ENCODE measurements at places on chromosomes 5 and 9.

DNA sequence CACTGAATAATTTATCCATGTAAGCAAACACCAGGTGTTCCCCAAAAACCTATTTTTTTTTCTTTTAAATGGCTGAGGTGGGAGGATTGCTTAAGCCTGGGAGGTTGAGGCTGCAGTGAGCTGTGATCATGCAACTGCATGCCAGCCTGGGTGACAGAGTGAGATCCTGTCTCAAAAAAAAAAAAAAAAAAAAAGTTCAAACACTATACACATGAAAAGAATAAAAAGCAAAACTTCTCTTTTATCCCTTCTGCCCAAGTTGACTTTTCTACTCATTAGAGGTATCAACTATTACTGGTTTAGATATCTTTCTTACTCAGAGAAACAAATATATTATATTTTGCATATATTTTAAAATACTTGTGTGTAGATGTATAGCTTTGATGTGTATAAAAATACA, 17.8 kb downstream of the DCTN4 start:
- DNase-seq, result no peak

- no peak for DNase-seq
Observed at GRCh38 chr5:141488591-141489561, at the start of gene PCDHGC5. PCDHGC5 (plus strand) TSS chr5:141489081; CDS start chr5:141489241, 160 bp downstream.

DNA sequence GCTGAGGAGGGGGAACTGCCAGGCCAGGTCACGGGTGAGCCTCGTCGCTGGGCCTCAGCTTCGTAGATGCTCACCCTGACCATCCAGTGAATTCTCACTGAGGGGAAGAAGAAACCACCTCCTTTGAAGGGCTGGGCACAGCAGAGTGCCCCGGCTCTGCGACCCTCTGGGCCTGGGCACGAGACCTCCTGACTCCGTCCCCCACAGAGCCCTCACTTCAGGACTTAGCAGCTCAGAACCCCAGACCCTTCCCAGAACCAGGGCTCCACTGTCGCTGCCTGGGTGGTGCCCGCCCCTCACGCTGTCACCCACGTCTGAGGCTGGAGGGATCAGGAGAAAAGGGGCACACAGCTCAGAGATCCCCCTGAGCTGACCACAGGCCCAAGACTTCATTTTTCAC, 34.3 kb upstream of the TMEM250 start:
- DNase-seq, result no peak

- DNase-seq, result no peak
Observed at GRCh38 chr5:59301727-59302126, 591.8 kb downstream of the PDE4D start.

- DNase-seq, result no peak
Observed at GRCh38 chr5:178383301-178383918, 150.8 kb upstream of the PHYKPL start.

DNA sequence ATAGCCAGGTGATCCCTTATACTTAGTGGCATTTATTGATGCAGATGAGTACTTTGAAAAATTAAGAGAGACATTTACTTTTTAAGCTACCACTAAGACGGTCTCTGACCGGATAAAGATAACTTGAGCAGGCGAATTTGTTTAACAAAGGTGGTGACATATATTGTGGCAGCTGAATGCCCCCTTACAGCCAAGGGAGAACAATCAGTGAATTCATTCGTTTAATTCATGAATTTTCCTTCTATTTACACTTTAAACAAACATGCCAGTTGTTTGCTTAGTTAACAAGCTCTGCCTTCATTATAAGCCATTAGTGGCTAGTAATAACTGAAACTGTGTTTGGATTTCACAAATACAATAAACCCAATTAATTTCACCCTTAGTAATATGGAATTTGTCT, 187.1 kb downstream of the AOPEP start:
- DNase-seq, result no peak

- no peak for DNase-seq
Observed at GRCh38 chr5:142281008-142281367, 43.8 kb downstream of the SPRY4 start.

- no peak for DNase-seq
Observed at GRCh38 chr9:69036309-69036708, 757 bp downstream of the FXN start.

GRCh38 chr5:79001471-79001870, 16.4 kb upstream of the ARSB start:
- DNase-seq, result no peak

DNA sequence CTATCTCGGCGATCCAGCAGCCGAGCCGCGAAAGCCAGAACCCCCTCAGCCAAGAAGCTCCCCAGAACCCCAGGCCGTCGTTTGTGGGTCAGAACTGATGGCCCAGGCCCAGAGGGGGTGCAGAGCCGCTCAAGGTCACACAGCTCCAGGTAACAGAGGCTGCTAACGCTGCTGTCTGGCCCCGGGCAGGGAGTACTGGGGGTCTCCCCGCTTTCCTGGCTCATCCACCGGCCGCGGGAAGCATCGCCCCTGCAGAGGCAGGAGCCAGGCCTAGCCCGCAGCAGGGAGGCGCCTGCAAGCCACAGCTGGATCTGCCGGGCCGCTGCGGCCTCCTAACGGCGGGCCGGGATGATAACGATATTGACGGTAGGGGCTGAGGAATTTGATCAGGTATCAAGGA, 39.4 kb upstream of the CTSV start:
- DNase-seq, result no peak

DNA sequence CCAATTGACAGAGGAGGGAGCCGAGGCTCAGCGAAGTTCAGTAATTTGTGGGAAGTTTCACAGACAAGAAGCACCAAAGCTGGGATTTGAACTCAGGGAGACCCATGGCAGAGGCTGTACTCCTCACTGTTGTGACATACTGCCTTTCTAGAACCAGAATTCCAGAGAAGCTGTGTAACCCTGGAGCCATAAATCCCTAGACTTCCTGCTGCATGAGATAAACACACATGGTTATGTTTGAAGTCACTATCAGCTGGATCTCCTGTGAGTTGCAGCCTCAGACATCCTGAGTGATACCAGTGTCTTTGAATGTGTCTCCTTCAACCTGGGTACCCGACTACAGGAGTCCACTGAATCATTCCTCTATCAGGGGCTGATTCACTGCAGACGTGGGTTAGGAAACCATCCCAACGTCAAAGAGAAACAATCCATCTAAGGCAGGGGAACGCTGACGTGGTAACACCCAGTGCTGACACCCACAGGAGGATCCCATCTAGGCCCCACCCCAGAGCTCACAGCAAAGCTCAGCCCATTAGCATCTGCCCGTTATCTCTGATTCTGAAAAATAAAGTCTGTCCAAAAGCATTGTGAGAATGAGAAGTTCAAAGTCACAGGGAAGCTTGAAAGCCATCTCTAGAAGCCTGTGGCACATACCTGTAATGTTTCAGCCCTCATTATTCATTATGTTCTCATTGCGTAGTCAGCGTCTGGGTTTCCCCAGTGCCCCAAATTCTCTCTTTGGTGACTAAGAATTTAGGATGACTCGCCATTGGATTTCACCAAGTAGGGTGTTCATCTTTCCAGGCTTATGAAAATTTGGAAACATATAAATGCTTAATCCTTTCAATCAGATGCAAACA, 36.3 kb upstream of the BASP1 start:
- DNase-seq, result no peak

GRCh38 chr9:89541798-89542197, 43.9 kb upstream of the SEMA4D start:
- no peak for DNase-seq

- no peak for DNase-seq
Observed at GRCh38 chr5:170313344-170313743, 15.8 kb upstream of the LCP2 start.

DNA sequence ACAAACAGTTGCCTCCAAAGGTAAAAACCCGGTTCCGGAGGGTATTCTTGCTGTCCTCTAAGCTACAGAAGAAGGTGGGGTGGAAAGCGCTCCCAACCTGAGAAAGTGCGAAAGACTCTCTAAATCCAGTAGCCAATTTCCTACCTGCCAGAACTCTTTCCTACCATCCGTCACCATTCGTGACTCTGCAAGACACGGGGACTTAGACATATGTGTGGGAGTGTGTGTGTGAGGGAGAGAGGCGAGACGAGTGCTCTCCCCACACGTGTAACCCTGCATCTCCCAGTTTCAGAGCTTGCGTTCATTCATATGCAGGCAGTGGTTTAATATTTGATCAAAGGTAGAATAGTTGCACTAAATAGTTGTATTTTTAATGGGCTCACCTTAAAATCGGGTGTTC, 473 bp upstream of the GABRA1 start:
- no peak for DNase-seq

- no peak for DNase-seq
Observed at GRCh38 chr5:173907284-173907683, 19.1 kb downstream of the CPEB4 start.

DNA sequence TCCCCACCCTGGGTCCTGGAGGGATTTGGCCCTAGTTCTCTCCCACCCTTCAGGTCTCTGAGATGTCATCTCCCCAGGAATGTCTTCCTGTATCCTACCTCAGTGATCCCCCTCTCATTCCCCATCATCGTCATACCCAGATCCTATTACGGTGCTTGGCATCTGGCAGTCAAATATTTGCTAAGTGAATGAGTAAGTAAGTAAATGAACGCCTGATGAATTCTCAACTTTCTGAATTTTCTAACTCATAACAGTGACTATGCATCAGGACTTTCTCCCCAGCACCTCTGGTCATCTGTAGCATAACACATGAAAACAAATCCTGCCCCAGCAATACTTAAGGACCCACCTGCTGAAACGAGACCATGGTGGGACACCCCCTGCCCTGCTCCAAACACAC, 244.2 kb downstream of the EBF1 start:
- no peak for DNase-seq

- no peak for DNase-seq
Observed at GRCh38 chr5:926417-927171, 33.9 kb downstream of the TRIP13 start.

- no peak for DNase-seq
Observed at GRCh38 chr5:2201011-2201410, 318.3 kb upstream of the IRX4 start.

All from stimulated activated CD8-positive, alpha-beta memory T cell treated with anti-CD3 and anti-CD28 coated beads, Interleukin-4, amount 100 ng/mL, for 1 hour (primary cell).